ENCODE measurements at places on chromosomes 13 and 19.

DNA sequence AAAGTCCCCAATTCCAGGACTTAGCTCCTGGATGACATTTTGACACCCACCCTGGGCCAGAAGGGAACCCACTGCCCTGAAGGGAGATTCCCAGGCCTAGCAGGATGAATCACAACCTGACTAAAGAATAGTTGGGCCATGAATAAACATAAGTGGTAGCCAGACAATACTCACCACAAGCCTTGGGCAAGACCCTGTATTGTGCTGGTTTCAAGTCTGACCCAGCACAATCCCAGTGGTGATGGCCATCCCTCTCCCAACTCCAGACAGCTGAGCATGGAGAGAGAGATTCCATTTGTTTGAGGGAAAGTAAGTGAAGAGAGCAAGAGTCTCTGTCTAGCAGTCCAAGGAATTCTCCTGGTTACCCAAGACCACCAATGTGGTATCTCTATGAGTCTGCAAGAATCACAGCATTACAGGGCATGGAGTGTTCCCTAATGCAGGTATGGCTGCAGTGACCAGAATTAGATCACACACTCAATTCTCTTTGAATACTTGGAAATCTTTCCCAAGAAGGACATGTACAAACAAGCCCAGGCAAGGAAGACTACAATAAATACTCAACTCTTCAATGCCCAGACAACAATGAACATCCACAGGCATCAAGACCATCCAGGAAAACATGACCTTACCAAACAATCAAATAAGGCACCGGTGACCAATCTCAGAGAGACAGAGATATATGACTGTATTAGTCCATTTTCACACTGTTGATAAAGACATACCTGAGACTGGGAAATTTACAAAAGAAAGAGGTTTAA is 158.0 kb downstream of the VWA8 start:
- no peak for DNase-seq

DNA sequence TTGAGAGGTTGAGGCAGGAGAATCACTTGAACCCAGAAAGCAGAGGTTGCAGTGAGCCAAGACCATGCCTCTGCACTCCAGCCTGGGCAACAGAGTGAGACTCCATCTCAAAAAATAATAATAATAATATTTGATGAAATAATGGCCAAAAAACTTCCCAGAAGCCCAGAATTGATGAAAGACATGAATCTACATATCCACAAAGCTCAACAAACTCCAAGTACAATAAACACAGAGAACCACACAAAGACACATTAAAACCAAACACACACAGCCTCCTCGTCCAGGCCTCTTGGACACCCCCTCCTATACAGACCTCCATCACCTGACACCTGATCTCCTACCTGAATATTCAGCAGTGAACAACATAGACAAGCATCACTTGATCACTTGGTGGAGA is 3.2 kb upstream of the SYDE1 start:
- no peak for DNase-seq

GRCh38 chr19:5352229-5352763 is 11.7 kb upstream of the PTPRS start:
- DNase-seq = no peak

DNA sequence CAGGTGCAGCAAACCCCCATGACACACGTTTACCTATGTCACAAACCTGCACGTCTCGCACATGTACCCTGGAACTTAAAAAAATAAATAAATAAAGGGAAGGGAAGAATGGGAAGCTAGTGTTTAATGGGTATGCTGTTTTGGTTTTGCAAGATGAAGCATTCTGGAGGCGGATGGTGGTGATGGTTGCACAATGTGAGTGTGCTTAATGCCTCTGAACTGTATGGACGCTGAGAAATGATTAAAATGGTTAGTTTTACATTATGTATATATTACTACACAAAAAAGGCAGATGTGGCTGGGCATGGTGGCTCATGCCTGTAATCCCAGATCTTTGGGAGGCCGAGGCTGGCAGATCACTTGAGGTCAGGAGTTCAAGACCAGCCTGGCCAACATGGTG is 17.8 kb downstream of the NFILZ start:
- DNase-seq = no peak

GRCh38 chr19:56253737-56254136 is 18.8 kb upstream of the EDDM13 start:
- no peak for DNase-seq

GRCh38 chr13:27336014-27336673 is 65.5 kb downstream of the RASL11A start:
- DNase-seq = no peak

DNA sequence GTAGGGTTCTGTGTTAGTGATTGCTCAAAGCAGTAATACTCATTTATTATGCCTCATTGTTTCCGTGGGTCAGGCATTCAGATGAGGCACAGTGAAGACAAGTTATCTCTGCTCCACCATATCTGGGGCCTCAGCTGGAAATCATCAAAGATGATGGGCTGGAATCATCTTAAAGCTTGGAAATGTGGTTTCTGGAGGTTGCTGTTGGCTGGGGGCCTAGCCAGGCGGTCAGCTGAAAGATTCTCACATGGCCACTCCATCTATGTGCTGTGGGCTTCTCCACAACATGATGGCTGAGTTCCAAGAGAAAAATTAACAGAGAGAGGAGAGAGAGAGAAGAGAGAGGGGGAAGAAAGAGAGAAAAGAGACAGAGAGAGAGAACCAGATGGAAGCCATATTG is 75.5 kb downstream of the OLFM4 start:
- DNase-seq = no peak

GRCh38 chr13:77492982-77493381 is 42.5 kb upstream of the SCEL start:
- no peak for DNase-seq

GRCh38 chr19:39160889-39161672 is 35.5 kb downstream of the PAK4 start:
- no peak for DNase-seq

DNA sequence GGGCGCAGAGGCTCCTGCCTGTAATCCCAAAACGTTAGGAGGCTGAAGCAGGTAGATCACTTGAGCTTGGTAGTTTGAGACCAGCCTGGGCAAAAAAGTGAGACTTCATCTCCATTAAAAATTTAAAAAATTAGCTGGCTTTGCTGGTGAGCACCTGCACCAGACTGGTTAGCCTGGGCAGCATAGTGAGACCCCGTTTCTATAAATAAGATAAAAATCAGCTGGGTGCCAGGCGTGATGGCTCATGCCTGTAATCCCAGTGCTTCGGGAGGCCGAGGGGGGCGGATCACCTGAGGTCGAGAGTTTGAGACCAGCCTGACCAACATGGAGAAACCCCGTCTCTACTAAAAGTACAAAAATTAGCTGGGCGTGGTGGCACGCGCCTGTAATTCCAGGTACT is 32.4 kb downstream of the DPRX start:
- DNase-seq = no peak

DNA sequence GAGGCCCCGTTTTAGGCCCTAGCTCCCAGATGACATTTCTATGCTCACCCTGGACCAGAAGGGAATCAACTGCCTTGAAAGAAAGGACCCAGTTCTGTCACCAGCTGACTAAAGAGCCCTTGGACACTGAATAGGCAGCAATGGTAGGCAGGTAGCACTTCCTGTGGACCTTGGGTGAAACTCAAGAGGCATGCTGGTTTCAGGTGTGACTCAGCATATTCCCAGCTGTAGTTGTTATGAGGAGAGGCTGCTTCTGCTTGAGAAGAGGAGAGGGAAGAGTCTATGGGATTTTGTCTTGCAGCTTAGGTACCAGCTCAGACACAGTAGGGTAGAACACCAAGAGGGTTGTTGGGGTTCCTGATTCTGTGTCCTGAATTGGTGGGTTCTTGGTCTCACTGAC is 37.9 kb upstream of the HTR2A start:
- no peak for DNase-seq

DNA sequence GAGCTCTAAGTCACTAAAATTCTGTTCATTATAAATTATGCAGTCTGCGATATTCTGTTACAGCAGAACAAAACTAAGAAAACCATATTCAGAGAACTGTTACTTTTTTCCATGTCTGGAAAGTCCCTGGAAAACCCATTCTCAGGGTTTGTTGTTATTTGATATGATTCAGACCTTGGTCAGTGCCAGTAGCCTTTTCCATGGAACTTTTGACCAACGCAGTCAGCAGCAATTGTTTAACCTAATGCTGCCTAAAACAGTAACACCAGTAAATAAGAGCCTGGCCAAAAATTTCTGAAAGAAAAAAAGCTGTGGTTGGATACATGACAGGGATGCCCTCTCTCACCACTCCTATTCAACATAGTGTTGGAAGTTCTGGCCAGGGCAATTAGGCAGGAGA is 402.7 kb downstream of the TBC1D4 start:
- DNase-seq = no peak

- no peak for DNase-seq
Measured at GRCh38 chr19:4744451-4745174, 21.0 kb upstream of the DPP9 start.

DNA sequence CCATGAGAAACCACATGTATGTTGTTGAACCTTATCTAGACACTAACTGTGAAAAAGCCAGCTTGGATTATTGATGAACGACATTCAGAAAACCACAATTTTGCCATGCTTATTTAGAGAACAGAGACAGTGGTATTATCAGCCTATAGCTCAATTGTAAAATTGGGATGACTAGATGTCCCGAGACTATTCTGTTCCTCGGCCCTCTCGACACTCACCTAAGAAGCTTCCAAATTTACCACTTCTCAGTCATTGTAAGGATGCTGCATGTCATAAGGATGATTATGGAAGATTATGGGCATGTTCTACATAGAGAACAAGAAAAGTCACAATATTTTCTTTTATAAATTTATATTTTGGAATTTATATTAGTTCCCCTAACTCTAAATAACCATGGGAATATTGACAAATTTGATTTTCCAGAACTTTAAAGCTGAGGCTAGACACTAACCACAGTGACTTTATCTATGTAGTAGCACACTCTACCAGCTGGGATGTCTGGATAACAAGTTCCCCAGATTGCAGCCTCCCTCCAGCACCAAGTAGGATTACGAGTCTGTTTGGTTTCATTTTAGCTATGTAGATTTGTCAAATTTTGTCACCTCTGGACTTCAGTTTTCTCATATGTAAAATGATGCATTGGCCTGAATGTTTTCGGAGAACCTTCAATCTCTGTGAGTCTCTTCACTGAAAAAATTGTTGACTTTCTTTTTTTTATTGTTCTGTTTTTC is 513.6 kb downstream of the IRS2 start:
- DNase-seq = no peak

DNA sequence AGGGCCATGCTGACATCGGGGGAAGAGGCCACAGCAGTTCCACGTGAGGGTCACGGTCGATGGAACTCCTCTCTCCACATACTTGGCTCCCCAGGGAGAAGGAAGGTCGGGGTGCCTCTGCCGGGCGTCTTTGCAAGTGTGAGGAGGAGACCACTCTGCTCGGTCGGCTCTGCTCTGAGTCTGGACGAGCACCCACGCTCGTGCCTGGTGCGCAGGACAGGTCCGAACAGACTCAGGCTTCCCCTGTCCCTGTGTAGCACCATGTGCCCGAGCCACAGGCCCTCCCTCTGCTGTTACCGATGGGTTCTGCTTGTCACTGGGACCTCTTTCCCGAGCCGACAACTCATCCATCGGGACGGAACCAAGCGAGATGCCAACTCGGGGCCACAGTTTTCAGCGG is 35.1 kb downstream of the TMEM255B start:
- no peak for DNase-seq

GRCh38 chr19:2345794-2346663 is 14.0 kb upstream of the TMPRSS9 start:
- no peak for DNase-seq

DNA sequence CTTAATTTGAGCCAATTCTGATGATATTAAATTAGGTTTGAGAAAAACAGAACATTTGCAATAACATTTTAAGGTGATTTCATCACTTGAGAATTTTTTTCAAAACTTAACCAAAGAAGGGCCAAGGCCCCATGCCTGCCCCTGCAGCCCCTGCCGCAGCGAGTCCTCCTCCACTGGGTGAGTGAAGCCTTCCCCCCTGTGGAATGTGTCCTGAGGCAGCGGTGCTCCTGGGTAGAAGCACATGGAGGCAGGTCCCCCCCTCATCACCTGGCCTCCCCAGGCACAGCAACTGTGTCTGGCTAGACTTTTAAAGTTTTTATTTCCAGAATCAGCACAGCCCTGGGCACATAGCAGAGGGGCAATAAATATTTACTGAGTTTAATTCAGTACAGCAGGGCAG is 10.8 kb downstream of the SOX1 start:
- DNase-seq = no peak

DNA sequence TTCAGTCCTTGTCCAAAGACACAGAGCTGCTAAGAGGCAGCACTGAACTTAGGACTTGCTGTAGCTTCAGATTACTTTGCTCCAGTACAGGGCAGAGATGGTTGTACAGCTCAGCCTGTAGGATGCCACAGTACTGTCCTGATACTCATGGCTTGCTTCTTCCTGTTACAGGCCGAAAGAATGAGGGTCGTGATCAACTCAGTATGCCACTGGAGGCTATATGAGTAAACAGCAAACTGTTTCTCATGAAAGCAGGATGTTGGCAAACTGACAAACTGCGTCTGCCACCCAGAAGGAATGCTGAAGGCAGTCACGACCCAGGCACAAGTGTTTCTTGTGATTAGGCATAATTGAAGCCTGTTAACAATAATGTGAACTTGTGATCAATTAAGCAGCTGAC is 2.8 kb downstream of the ZNF749 start:
- DNase-seq = no peak

DNA sequence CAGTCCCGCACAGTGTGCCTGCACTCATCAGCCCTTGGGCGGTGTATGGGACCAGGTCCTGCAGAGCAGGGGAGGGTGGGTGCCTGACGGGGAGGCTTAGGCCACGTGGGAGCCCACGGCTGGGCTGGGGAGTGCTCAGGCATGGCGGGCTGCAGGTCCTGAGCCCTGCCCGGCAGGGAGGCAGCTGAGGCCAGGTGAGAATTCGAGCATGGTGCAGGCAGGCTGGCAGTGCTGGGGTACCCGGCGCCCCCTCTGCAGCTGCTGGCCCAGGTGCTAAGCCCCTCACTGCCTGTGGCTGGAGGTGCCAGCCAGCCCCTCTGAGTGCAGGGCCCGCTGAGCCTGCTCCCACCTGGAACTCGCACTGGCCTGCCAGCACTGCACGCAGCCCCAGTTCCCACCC is 630.9 kb upstream of the PCDH20 start:
- DNase-seq = no peak

GRCh38 chr13:26517936-26518335 is 39.5 kb upstream of the WASF3 start:
- DNase-seq = no peak

- peak; percentile 34 for DNase-seq
Measured at GRCh38 chr19:49119411-49120324, at the start of gene PPFIA3. Gene PPFIA3, plus strand, starts transcription at chr19:49119544. Its CDS starts 8,330 bp downstream, at chr19:49127874.

- DNase-seq = no peak
Measured at GRCh38 chr13:110127986-110128511, 178.9 kb downstream of the COL4A1 start.

- no peak for DNase-seq
Measured at GRCh38 chr19:55223291-55224037, 5.1 kb downstream of the TMEM86B start.

All from activated CD4-positive, alpha-beta T cell treated with anti-CD3 and anti-CD28 coated beads for 48 hours (primary cell).